Adrenal gland (tissue), 19 donors: ENCODE measurements at places on chromosomes 1 and 21. TPM values are rescaled to one million over a fixed set of nuclear protein-coding genes. Genes with fewer than 3 reads are reported as not detected.

- DNase-seq: no peak
Measured at GRCh38 chr1:160018900-160019299, 12.9 kb downstream of the PIGM start.

DNA sequence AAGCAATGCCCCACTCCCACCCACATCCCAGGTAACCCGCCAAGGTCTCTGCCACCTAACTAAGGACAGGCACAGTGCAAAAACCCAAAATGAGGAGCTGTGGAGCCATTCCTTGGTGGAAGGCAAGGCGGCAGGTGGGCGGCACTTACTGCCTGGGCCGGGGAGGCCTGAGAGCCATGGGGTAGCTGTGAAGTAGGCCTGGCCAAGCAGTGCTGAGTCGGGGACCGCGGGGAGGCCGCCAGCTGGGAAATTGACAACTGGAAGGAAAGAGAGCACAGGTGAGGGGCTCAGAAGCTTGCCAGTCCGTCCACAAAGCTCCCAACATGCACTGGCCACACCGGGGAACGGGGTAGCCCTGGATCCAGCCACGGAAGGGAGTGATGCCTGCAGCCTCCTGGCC, 85.3 kb downstream of the NPHP4 start:
- DNase-seq: no peak

DNA sequence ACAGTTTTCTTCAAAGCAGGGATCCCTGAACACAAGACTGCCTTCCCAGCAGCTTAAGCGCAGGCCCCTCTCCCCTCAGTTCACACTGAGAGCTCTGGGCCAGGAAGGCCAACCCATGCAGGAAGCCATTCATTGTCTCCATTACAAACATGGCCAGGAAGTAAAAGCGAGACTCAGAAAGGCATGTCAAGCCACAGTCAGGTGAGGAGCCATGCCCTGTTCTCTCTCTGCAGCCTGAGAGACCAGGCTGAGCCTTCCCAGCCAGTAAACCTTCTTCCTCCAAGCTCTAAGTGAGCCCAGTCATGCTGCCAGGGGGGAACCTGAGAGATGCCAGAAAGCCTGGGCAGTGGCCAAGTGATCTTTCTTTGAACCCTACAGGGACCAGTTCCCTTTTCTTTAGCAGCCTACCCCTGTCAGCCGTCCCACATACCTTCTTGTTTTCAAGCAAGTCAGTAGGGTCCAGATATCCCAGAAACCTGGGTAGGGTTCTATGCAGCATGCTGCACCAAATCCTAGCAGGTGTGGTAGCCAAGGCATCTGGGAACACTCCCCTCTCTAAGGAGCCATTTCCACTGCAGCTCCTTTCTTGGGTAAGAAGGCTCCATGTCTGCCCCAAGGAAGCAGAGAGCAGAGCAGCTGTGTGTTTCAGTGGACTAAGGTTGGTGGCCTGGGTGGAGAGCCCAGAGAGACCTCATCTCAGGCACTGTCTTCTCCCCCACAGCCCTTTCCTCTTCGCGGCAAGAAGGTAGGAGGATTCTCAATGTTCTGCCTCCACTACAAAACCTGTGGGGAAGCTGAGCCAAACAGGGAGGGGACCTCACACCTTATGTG, 977 bp downstream of the TRAF3IP3 start:
- no peak for DNase-seq

DNA sequence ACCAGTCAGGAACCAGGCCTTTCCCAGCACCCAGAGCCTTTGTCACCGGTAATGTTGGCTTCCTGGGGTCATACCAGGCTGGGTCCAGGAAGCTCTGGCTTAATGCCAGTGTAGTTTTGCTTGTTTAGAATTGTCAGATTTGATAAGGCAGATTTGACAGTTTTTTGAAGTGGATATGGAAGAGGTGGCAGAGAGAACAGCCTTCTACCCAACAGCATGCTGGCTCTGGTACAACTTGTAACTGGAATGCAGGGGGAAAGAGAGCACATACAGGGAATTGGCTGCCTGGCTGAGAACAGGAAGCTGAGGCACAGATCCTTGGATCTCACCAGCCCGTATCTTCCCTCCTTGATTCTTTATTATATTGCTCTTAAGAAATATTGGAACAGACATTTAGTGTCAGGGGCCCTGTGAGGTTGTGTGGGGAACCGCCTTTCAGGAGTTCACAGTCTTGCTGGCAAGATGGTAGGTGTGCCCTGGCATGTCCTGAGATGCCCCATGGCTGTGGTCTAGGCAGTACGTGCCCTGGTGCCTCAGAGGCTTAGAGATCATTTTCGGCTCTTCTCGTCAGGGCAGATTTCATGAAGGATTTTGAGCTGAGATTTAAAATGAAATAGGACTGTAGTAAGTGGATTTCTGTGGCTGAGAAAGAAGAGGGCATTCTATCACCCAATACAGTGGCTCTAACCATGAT, 227.0 kb downstream of the PBX1 start:
- no peak for DNase-seq

DNA sequence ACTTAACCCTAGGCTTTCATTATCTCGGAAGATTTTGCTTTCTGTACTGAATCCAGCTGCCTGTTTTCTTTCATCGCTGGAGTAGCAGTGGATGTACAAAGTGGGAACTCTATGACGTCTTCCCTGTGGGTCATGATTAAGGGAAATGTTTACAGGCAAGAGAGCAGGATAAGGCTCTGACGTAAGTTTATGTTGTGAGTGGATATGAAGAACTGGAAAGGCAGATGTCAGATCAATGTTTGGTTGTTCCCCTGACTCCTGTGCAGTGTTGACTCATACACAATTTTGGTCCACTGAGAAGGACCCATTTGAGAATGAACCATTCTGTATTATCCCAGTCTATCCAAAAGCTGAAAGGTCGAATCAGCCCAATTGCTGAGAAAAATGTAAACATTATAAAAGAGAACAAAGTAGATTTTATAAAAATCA, 292.4 kb downstream of the GRIK1 start:
- DNase-seq: no peak

DNA sequence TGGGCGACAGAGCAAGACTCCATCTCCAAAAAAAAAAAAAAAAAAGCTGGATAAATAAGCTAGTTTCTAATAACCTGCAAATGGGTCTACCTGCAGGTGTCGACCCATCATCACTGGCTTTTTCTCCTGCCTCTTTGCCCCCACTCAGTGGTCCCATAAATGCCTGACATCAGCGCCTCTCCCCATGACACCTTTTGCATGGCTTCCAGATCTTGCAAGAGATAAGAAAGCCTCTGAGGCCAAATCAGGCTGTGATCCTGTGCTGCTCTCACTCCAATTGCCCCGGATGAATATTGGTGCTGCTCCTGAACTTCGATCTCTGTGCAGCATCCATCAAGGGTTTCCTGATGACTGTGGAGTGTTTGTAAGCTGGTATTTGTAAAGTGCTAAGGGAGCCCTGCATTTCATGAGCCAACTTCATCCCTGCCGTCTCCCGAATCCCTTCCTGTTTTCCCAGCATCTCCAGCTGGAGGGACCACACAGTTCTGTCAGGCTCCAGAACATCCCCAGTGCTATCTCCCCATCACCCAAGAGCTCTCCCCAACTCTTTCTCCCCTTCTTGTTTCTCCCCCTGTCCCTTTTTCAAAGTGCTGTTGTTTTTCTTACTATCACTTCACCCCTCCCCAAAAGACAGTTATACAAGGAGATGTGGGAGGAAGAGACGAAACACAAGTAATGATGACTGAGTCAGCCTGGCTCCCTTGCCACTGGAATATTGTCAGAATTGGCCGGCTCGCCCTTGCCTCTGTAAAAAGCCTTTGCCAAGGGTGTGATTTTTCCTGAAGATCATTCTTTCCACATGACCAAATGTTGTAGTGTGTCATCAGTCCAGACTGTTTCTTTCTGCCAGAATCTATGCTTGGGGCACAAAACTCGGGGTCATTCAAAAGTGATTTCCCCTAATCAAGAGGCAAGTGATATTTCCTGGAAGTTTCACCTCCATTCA, 2.8 kb upstream of the EFHD2 start:
- peak; percentile 87 for DNase-seq

DNA sequence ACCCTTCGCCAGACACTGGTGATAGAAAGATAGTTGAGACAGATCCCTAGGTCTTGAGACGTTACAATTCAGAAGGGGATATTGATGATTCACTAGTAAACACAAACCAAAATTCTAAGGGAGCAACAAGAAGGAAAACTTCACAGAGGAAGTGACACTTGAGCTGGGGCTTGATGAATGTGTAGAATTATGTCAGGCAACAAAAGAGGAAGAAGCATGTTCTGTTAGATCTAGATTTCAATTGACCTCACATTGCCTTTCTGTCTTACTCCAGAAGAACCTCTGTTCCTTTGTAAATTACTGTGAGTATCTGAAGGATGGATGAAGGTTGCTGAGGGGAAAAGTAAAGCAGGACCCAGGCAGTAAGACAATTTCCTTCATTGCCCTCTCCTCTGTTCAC, 328.2 kb downstream of the KCTD3 start:
- no peak for DNase-seq

DNA sequence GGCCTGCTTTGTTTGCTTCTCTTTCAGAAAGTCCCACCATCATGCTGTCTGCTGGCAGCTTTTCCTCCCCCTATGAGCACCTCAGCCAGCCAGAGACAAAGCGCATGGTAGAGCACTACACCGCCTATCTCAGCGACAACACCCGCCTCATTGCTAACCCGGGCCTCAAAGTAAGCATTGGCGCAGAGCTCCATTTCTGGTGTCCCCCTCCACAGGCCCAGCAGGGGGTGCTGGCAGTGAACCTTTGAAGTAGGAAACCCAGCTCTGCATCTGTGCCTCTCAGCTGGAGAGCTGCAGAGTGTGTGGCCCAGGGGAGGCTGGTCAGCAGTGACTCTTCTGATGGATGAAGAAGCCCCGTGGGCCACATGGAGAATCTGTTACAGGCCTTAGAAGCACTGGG, 81.2 kb upstream of the RAVER2 start:
- DNase-seq: no peak

- peak; percentile 73 for DNase-seq
Measured at GRCh38 chr21:44087426-44088400, 19.5 kb upstream of the PWP2 start.

Gene NTRK1
- polyA plus RNA-seq: 13.6 TPM

Gene PMF1
- polyA plus RNA-seq: 45.6 TPM
